ENCODE measurements at places on chromosomes 7 and 10. TPM values are rescaled to one million over a fixed set of nuclear protein-coding genes. Genes with fewer than 3 reads are reported as not detected.

DNA sequence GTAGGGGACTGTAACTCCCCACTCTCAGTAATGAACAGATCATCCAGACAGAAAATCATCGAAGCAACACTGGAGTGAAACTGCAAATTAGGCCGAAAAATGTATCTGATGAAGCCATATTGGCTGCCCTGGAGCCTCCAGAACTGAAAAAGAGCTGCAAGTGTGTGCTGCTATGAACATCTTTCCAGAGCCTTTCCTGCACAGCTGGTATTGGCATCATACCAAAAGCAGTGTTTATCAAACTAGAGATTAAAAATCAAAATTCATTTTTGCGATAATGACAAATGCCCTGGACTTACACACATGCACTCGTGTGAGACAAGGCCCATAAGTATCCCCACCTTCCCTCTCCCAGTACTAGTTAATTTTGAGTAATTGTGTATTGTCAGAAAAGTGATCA lies 6.8 kb upstream of the CLDN12 start:
- no peaks in the 10 kb centered on the region for H3K4me1 ChIP-seq
- no peak for DNase-seq
- H3K36me3 ChIP-seq: no peaks in the 10 kb centered on the region
- no peak overlapping the region for H3K27ac ChIP-seq
- H3K4me3 ChIP-seq: no peak overlapping the region

DNA sequence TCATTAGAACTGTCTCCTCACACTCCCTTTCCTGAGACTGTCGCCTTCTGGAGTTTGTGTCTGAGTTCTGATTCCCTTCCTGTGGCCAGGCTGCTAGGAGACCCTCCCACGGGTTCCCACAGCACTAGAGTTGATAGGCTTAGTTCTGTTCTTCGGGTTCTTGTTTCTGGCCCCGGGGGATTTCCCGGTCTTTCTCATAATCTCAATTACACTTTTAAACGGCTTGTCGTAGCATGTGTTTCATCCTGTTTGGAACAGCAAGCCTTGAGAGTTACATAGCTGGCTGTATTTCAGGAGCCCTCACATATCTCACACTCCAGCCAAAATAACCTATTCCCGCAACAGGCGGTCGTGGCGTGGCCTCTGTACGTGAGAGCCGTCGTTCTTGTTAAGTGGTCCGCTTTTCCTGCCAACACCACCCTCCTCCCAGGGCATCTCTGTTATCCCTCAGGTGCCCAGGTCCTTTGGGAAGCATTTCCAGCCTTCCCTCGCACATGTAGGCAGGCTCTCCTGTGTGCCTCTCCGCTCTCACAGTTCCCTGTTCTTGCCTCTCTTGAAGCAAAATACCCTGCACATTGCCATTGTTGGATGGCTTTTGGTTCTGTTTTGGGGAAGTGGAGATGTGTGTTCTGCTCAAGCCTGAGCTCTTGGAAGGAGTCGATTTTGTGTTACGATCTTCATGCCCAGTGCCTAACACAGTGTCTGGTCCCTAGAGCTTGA lies 46.0 kb downstream of the CDC123 start:
- H3K27ac ChIP-seq: peak overlapping the region; percentile 44
- peak; percentile 19 for DNase-seq
- H3K4me1 ChIP-seq: peaks cover 30% of the 10 kb centered on the region
- no peaks in the 10 kb centered on the region for H3K27me3 ChIP-seq
- H3K36me3 ChIP-seq: peaks cover 67% of the 10 kb centered on the region
- H3K4me3 ChIP-seq: no peak overlapping the region

DNA sequence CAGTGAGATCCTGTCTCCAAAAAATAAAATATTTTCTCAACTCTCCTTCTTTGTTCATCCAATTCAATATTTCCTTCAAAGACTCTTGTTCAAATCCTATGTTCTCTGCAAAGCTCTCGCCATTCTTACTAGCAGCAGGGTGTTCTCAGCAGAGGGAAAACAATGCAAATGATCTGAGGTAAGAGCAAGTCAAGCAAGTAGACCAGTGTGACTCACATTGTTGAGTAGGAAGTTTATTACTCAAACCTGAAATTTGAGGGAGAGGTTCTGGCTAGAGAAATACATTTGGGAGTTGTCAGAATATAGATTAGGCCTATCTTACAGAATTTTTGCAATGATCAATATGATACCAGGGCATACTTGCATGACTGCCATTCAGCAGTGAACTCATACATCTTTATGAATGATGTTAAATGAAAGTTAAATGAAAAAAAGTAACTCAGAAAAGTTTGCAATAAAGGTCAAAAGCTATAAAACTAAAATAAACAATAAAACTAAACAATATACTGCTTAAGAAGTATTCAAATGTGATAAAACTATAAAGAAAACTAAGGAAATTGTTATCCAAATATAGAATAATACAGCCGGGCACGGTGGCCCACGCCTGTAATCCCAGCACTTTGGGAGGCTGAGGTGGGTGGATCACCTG lies 5.8 kb downstream of the IDE start:
- no peak for DNase-seq
- peaks cover 36% of the 10 kb centered on the region for H3K4me1 ChIP-seq
- no peaks in the 10 kb centered on the region for H3K27me3 ChIP-seq
- H3K36me3 ChIP-seq: peaks cover 25% of the 10 kb centered on the region

DNA sequence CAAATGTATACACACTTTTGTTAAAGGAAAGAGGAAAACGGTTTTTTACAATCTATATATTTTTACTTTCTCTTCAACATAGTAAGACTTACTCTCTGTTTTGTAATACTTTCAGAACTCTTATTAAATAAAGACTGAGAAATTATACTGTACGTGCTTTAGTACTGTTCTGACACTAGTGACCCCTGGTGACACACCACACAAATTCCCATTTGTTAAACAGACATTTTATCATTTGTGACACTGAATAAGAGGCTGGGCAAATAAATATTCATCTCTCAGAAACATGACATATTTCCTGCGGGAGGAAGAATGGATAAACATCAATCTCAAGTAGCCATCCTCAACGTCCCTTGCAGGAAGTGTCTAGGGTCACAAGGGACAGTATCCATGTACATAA lies 68.9 kb upstream of the ZNF33B start:
- H3K4me3 ChIP-seq: no peak overlapping the region
- H3K4me1 ChIP-seq: no peaks in the 10 kb centered on the region
- no peaks in the 10 kb centered on the region for H3K27me3 ChIP-seq
- no peaks in the 10 kb centered on the region for H3K36me3 ChIP-seq
- no peak for DNase-seq
- no peak overlapping the region for H3K27ac ChIP-seq

- no peaks in the 10 kb centered on the region for H3K27me3 ChIP-seq
- no peaks in the 10 kb centered on the region for H3K36me3 ChIP-seq
- peak overlapping the region; percentile 52 for H3K27ac ChIP-seq
- H3K4me3 ChIP-seq: no peak overlapping the region
- no peak for DNase-seq
Observed at GRCh38 chr10:72263613-72264241, 10.0 kb upstream of the DDIT4 start.

GRCh38 chr7:155412416-155413253 lies 45.3 kb upstream of the EN2 start:
- H3K27me3 ChIP-seq: peaks cover 8% of the 10 kb centered on the region
- DNase-seq: peak; percentile 50
- H3K4me3 ChIP-seq: no peak overlapping the region
- no peak overlapping the region for H3K27ac ChIP-seq
- no peaks in the 10 kb centered on the region for H3K36me3 ChIP-seq
- H3K4me1 ChIP-seq: no peaks in the 10 kb centered on the region

- H3K36me3 ChIP-seq: no peaks in the 10 kb centered on the region
- peaks cover 8% of the 10 kb centered on the region for H3K27me3 ChIP-seq
- H3K4me1 ChIP-seq: no peaks in the 10 kb centered on the region
- no peak for DNase-seq
Observed at GRCh38 chr10:116886772-116887171, 37.5 kb downstream of the ENO4 start.

GRCh38 chr10:126839094-126839761 lies 66.0 kb upstream of the DOCK1 start:
- no peaks in the 10 kb centered on the region for H3K36me3 ChIP-seq
- no peaks in the 10 kb centered on the region for H3K4me1 ChIP-seq
- no peak overlapping the region for H3K27ac ChIP-seq
- H3K4me3 ChIP-seq: no peak overlapping the region

DNA sequence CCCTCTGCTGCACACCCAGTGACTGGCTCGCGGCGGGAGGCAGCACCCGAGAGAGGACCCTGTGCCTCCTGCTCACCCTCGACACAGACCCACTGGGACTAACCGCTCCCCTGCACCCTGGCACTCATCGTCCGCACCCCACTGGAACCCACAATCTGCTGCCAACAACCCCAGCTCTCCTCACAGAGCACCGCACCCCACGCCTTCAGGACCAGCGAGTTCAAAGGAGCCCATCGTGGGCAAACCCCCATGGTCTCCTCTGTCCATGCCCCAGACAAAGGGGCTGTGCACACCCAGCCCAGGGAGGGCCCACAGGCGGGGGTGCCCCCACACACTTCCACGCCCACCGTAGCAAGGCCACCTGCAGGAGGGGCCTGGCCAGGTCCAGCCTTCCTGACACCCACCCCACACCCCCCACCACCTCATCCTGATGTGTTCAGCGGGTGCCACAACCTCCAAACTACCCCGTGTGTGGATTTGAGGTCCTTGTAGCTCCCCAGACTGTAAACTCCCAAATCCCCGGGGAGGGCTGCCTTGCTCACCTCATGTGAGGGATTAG lies 14.0 kb downstream of the RASGEF1A start:
- H3K4me3 ChIP-seq: no peak overlapping the region
- H3K36me3 ChIP-seq: no peaks in the 10 kb centered on the region
- H3K27ac ChIP-seq: no peak overlapping the region
- peak; percentile 14 for DNase-seq
- H3K4me1 ChIP-seq: peaks cover 14% of the 10 kb centered on the region
- peaks cover 1% of the 10 kb centered on the region for H3K27me3 ChIP-seq

DNA sequence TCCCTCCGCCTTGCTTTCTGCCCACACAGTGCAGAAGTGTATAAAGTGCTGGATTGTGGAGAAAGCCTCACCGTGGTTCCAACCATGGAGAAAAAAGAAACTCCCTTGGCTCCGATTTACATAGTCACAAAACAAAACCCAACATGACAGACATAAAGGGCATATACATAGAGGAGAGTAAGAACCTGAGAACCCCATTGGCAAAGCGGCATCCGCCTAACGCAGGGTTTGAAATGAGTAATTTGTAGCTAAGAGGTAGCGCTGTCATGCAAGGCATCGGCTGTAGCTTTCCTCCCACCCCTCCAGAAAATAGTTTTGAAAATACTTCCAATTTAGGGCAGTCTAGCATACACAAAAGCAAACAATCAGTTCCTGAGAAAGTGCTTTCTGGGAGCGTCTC lies 126.0 kb upstream of the NRBF2 start:
- H3K27ac ChIP-seq: no peak overlapping the region
- H3K4me1 ChIP-seq: peaks cover 12% of the 10 kb centered on the region

- peaks cover 2% of the 10 kb centered on the region for H3K36me3 ChIP-seq
- DNase-seq: no peak
- H3K4me3 ChIP-seq: no peak overlapping the region
- peaks cover 7% of the 10 kb centered on the region for H3K27me3 ChIP-seq
- H3K4me1 ChIP-seq: peaks cover 9% of the 10 kb centered on the region
Observed at GRCh38 chr10:385571-386300, 250.5 kb downstream of the ZMYND11 start.

DNA sequence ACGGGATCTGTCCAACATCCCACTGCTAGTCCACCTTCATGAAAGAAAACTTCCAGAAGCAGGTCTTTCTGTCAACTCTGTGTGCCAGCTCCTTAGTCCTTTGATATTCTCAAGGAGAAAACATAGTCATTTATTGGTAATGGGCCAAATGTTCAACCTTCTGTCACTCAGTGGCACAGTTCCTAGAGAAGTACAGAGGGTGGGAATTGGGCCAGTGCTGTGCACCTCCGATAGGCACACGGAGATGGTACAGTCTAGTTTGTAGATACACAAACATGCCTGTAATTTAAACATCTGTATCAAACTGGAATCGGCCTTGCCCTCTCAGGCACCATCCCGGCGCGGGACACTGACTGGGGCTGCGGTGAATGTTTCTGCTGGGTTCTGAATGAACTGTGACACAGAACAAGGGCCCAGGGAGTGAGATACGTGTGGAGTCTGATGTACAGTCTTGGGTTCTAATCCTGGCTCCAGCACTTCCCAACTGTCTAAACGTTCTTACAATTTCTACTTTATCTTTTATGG lies 213.9 kb upstream of the SHH start:
- no peak overlapping the region for H3K27ac ChIP-seq
- peak; percentile 9 for DNase-seq
- H3K4me1 ChIP-seq: no peaks in the 10 kb centered on the region
- H3K27me3 ChIP-seq: no peaks in the 10 kb centered on the region

DNA sequence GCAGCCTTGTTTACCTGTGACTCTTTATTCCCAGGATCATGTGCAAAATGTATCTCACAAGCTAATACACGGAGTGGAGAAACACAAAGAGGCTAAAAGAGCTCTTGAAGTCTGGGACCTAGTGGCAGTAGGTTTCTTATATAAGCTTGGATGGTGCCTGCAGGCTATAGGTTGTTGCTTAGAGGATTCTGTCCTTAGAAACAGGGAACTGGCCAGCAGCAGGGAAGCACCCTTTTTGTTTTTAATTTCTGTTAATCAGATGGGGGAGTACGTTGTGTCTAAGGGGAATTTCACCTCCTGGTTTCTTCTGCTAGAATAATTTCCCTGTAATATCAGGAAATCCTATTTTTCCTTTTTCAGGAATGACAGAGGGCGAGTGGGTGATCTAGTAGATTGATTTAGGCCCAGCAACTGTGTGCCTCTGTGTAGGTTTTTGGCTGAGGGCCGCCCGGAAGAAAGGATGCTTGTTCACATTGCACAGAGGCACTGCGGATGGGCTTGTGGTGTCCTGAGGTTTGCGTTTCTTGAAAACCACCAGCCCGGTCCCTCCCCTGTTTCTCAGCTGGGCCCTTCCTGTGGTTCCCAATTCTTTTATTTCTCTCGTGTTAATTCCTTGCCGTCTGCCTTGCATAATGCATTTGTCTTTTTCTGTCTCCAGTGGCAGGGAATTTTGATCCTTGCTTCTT lies 158.0 kb downstream of the CAMK1D start:
- H3K4me3 ChIP-seq: no peak overlapping the region
- DNase-seq: peak; percentile 46
- peaks cover 55% of the 10 kb centered on the region for H3K4me1 ChIP-seq
- H3K36me3 ChIP-seq: no peaks in the 10 kb centered on the region
- H3K27me3 ChIP-seq: no peaks in the 10 kb centered on the region

- H3K27me3 ChIP-seq: peaks cover 15% of the 10 kb centered on the region
- no peak overlapping the region for H3K4me3 ChIP-seq
- H3K27ac ChIP-seq: no peak overlapping the region
- no peaks in the 10 kb centered on the region for H3K36me3 ChIP-seq
- H3K4me1 ChIP-seq: no peaks in the 10 kb centered on the region
Observed at GRCh38 chr10:132471125-132471451, 66.5 kb upstream of the INPP5A start.

GRCh38 chr7:100588438-100588837 lies 2.3 kb downstream of the FBXO24 start:
- no peak for DNase-seq
- peaks cover 17% of the 10 kb centered on the region for H3K36me3 ChIP-seq
- peaks cover 17% of the 10 kb centered on the region for H3K4me1 ChIP-seq
- H3K27ac ChIP-seq: no peak overlapping the region
- peak overlapping the region; percentile 14 for H3K4me3 ChIP-seq

Gene NANOS1
- total RNA-seq: 0.13 TPM

Gene CCT6A
- 105 TPM for total RNA-seq

Gene BAZ1B
- total RNA-seq: 86.2 TPM

Gene APBB1IP
- 80.9 TPM for total RNA-seq

Data from activated CD4-positive, alpha-beta memory T cell treated with anti-CD3 and anti-CD28 coated beads, Interleukin-2, amount 10 ng/mL, durations not matched to agents 7 days and 5 days (primary cell).